Hematopoietic multipotent progenitor cell treated with erythropoietin and hydrocortisone succinate and interleukin-3 and kit ligand, for 6 days (in vitro differentiated cells): ENCODE measurements at places on chromosomes 7 and 10.
A peak's percentile ranks its signal among the peaks of the same experiment; 100 is the strongest.

- no peak for DNase-seq
These were observed 40.4 kb downstream of the AUTS2 start for GRCh38 chr7:69638674-69639073.

- DNase-seq: no peak
These were observed 53.5 kb downstream of the NRF1 start for GRCh38 chr7:129665013-129665401.

DNA sequence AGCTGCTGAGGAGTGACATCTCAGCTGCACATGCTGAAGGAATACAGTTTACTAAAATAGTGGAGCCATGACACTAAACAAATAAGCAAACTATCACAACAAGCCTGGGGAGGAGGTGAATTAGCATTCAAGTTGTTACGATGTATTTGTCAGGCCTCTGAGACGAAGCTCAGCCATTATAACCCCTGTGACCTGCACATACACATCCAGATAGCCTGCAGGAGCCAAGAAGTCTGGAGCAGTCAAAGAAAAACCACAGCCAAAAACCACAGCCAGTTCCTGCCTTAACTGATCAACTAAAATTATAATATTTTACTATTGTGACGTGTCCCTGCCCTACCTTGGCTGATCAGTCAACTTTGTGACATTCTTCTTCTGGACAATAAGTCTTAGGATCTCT lies 68.6 kb downstream of the NSUN6 start:
- DNase-seq: peak; percentile 82

DNA sequence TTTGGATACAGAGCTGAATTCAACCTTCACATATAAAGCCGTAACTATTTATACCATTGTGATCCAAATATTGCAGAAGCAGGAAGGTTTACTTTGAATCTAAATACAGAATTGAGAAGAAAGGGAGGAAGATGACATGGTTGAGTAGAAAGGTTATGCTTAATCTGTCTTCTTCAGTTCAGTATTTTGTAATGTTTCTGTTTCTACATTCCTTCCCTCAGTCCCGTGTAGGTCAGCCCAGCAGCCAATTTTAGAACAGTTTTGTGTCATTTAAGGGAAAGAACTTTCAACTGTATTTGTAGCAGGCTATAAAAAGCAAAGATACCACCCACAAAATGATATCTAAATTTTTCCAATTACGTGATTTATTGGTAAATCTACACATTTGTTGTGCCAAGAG lies 97.4 kb downstream of the CPED1 start:
- no peak for DNase-seq

GRCh38 chr10:111084366-111085255 lies 7.8 kb downstream of the ADRA2A start:
- DNase-seq: no peak
